ENCODE measurements at places on chromosomes 5 and 9.

- no peak for DNase-seq
Measured at GRCh38 chr9:22204240-22204639, 195.1 kb upstream of the CDKN2B start.

DNA sequence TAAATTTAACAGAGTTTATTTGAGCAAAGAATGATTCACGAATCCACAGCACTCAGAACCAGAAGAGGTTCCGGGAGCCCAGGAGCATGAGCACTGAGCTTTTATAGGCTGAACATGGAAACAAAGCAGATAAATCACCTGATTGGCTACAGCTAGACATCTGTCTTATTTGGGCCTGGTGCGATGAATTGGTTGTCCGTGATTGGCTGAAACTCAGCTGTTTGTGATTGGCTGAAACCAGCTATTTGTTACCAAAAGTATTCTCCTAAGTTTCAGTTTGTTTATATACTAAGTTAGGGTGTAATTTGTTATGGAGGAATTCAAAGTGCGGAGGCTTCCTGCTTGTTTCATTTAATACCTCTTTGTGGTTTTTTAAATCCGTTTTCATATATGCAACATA lies 15.8 kb upstream of the LCP2 start:
- no peak for DNase-seq

GRCh38 chr9:85262333-85262732 lies 479.4 kb downstream of the AGTPBP1 start:
- DNase-seq = no peak

GRCh38 chr5:112983363-112983762 lies 6.8 kb downstream of the DCP2 start:
- DNase-seq = no peak

GRCh38 chr5:102754767-102755431 lies at the start of gene PAM:
PAM (plus strand) TSS chr5:102755305; CDS start chr5:102866196, 110,891 bp downstream.
- peak; percentile 56 for DNase-seq

GRCh38 chr5:96440185-96440538 lies 7.1 kb upstream of the PCSK1 start:
- no peak for DNase-seq

GRCh38 chr5:175765858-175766257 lies 105.5 kb upstream of the CPLX2 start:
- DNase-seq = no peak

- no peak for DNase-seq
Measured at GRCh38 chr5:168313596-168314204, 22.3 kb downstream of the WWC1 start.

Data from stimulated activated naive B cell treated with anti-CD40 and anti-IgM and Interleukin-4, amounts not matched to agents 10 μg/mL and 1 μg/mL and 100 μg/mL, for 72 hours (primary cell).